Stimulated activated CD4-positive, alpha-beta T cell treated with anti-CD3 and anti-CD28 coated beads, Interleukin-15, amount 100 ng/mL, for 48 hours (primary cell): ENCODE measurements at places on chromosomes 13 and 19.

DNA sequence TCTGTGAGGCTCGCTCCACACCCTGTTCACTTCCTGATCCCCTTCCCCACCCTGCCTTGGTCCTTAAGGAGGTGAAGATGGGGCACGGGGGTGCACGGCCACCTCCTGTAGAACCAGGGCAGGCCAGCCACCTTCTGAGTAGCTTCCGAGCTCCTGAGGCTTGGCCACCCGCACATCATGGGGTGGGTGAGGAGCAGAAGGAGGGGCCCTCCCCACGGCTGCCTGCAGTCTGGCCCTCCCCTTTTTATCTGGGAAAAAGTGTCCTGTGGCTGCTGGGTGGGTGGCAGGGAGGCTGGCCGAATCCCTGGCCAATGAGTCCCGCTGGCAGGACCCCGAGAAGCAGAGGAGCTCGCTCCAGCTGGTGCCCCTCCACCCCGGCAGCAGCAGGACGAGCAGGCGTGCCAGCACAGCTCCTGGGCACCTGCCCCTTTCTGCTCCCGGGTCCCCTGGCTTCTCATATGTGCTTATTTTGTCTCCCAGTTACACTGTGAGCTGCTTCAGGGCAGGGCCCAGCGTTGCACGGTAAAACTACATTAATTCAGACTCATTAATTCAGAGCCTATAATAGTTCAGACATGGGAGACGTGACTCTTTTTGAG is 135.0 kb downstream of the KDM4B start:
- no peak for DNase-seq

- DNase-seq = no peak
Measured at GRCh38 chr13:51920267-51920666, 58.5 kb downstream of the CCDC70 start.

GRCh38 chr19:40165362-40165937 is 25.8 kb upstream of the MAP3K10 start:
- no peak for DNase-seq

- DNase-seq = no peak
Measured at GRCh38 chr13:81686877-81687276, 1346.0 kb upstream of the SPRY2 start.

DNA sequence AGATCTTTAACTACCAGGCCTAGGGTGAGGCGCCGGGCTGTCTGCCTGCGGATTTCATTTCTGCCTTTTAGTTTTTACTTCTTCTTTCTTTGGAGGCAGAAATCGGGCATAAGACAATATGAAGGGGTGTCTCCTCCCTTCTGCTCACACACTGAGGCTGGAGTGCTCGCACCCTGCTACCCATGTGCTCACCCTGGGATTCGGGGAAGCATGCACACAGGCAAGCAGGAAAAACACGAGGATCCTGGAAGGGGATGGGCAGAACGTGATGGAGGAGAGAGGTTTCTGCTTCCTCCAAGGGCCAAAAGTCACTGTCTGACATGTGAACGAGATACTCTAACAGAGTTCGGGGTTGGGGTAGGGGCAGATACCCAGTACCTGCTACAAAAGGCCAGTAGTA is 28.4 kb downstream of the ZNF823 start:
- no peak for DNase-seq

DNA sequence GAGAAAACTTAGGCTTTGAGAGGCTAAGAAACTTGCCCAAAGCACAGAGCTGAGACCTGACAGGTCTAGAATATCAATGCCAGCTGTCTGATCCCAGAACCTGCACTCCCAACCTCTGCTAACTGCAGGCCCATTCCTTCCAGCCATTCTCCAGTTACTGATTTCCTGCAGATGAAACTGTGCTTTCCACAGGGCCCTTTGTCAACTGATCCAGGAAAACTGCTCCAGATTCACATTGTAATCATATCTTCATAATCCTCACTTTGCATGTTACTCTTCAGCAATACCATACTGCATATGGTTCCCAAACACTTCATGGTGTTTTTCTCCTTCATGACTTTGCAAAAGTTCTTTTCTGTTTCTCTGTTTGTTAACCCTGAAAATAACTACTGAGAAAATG is 100.6 kb downstream of the RAP2A start:
- no peak for DNase-seq

DNA sequence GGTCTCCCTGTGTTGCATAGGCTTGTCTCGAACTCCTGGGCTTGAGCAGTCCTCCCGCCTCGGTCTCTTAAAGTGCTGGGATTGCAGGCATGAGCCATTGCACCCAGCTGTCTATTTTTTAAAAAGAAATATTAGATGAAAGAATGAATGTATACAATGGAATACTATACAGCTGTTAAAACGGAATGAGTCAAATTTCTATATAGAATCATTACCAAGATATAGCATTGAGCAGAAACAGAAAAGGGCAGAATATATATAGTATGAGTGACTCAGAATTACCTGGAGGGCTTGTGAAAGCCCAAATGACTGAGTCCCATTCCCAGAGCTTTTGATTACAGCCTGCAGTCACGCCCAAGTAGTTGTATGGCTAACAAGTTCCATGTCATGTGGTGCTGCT is 4.4 kb downstream of the DACT3 start:
- no peak for DNase-seq

- DNase-seq = no peak
Measured at GRCh38 chr19:1248139-1248785, at the start of gene MIDN. TSS of gene MIDN (plus strand) at chr19:1248583. CDS start at chr19:1250297, 1,714 bp downstream.

DNA sequence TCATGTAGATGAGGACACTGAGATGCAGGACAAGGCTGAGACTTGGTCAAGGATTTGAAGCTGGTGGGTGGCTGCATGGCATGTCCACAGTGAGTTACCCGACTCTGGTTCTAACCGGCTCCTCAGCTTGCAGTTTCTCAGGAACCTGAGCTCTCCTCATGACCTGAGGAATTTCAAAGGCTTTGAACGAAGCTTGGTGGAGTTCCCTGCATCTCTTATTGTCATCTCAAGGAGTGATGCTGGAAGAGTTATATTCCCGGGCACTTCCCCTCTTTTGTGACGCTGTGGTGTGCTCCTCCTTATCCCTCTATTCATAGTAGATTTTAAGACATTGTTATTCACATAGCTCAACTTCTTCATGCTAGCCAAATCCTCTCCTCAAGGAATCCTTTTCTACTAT is 500.1 kb upstream of the HTR2A start:
- DNase-seq = no peak

GRCh38 chr13:94209117-94209516 is 270.4 kb downstream of the DCT start:
- no peak for DNase-seq

DNA sequence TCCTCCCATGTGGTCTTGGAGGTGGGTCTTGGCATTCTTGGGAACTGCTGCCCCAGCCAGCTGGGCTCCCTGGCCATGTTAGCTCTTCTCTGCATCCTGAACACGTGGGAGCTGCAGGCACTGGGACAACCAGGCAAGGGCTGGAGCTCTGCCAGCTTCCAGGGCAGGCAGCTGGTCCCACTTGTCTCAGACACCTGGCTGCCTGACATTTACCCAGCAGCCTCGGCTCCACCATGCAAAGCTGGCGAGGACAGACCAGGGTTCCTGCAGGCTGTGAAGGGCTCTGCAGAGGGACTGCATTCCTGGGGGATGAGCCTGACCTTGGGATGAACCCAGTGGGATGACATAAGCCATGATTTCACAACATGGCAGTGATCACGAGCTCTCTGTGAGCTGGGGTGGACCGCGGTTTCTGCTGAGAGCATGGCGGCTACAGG is 99.0 kb upstream of the TSHZ3 start:
- DNase-seq = no peak

DNA sequence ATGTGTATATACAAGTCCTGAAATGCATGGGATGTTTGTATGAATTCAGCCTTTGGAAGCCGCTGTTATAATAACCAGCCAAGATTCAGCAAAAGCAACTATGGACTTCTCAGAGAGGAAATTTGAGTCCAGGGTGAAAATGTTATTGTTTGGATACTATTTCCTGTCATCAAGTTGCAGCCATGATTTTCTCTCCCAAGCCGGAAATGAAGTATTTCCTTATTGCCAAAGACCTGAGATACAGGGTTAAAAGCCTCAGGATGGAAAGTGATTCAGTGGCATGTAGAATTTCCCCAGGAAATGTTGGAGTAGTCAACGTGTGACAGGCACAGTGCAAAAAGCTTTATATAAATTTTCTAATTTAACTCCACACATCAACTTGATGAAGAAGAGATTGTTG is 133.9 kb downstream of the IRS2 start:
- DNase-seq = no peak

DNA sequence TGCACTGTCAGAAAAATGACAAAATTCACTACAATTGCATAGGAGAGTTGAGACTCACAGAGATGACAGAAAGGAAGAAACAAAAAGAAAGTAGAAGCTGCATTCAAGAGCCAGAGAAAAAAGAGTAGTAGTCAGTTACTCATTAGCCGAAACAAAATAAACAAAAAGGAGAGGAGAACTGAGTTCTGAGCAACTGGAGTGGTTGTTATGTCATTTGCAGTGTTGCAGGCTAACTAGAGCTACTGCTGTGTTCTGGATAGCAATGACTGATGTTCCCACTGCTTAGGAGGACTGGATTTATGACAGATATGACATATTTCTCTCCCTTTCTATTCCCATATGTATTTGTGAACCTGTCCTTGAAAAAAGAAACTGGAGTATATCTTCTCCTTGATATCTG is 482.6 kb downstream of the RFC3 start:
- DNase-seq = no peak

DNA sequence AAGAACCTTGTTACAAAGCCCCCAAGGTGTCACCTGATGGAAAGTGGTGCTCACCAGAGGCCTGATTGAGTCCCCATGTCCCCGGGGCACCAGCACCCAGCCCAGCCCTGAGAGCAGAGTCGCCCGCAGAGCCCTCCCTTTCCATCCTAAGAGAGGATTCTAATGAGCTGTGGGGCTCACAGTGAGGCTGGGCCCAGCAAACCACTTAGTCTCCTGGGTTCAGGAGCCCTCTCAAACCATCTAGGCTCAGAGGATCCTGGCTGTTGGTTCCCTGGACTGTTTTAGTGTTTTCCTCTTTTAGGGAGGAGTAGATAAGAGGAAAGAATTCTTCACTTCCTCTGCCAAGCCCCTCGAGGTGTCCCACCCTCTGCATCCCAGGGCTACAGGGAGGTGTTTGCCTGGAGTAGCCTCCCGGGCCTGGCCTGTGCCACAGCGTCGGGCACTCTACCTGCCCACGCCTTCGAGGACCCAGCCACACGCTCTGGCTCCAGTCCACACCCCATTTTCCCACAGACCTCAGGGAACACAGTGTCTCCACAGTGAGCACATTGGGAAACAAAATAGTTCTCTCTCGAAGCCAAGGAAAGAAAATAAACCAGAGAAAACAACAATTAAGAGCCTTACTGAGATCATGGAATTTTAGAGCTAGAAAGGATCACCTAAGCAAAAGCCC is 34.4 kb downstream of the DHRS12 start:
- no peak for DNase-seq

- DNase-seq = no peak
Measured at GRCh38 chr13:24307211-24308067, 1.9 kb upstream of the C1QTNF9 start.

GRCh38 chr19:16482745-16483144 is 11.0 kb upstream of the EPS15L1 start:
- DNase-seq = no peak

- DNase-seq = no peak
Measured at GRCh38 chr13:95893861-95894260, 159.3 kb downstream of the UGGT2 start.

DNA sequence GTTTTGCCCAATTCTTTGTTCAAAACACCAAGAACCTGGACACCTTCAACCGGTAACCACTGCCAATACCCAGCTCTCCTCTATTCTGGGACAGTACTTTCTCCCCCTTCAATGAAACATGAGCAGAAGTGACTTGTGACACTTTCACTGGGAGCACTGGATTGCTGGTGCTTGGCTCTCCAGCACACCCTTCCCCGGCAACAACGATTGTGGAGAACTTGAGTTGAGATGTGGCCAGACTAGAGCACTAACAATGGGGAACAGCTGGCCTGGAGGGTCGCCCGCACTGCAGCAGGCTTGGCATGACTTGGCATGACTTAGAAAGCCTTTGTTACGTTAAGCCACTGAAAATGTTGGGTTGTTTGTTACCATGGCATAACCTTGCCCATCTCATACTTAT is 7.5 kb upstream of the B3GLCT start:
- no peak for DNase-seq

- DNase-seq = no peak
Measured at GRCh38 chr19:18428787-18429674, 8.9 kb downstream of the ISYNA1 start.

GRCh38 chr19:55253842-55254624 is 4.8 kb downstream of the PPP6R1 start:
- no peak for DNase-seq
